HT-29 (cell line): ENCODE measurements at places on chromosomes 13 and 19.

GRCh38 chr19:53091413-53092254 lies 11.6 kb downstream of the ZNF160 start:
- no peak for DNase-seq

DNA sequence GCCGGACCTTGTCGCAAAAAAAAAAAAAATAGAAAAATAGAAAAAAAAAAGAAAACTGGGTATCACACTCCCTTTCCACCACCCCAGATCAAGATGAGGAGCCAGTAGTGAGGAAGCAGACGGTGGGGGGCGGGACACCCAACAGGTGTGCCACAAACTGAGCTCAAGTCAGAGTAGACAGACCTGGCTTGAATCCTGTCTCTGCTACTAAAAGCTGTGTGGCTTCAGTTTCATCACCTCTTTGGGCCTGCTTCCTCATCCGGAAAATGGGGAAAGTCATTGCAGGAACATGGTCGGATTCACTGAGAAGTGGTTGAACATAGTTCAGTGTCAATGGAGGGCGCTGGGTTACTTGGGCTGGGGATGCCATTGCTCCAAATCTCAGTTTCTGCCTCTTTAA lies 2.9 kb downstream of the HIF3A start:
- DNase-seq, result no peak

DNA sequence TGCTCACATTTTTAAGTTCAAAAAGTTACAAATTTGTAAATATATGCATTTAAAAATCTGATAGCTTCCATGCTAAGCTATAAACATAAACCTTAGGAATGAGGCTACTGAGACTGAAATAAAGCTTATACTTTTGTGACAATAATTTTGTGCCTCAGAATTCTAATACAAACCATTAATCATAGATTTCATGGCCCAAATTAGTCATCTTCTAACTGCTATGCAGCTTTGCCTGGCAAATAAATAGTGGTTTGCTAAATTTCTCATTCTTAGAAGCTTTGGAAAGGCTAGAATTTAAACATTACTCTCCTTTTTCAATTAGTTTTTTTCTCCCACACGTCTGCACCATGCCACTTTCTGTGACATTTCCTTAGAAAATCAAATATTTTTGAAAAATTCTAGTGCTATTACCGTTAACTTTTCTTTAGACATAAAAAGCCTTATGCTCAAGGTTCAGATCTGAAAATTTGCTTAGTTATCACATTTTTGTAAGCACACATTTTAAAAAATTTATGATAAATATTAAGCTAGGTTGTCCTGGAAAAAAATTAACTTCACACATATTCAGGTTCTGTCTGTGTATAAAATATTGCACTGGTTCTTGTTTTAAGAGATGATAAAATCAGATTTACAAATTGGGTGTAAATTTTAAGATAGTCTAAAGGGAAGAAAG lies 46.9 kb downstream of the FNDC3A start:
- no peak for DNase-seq

DNA sequence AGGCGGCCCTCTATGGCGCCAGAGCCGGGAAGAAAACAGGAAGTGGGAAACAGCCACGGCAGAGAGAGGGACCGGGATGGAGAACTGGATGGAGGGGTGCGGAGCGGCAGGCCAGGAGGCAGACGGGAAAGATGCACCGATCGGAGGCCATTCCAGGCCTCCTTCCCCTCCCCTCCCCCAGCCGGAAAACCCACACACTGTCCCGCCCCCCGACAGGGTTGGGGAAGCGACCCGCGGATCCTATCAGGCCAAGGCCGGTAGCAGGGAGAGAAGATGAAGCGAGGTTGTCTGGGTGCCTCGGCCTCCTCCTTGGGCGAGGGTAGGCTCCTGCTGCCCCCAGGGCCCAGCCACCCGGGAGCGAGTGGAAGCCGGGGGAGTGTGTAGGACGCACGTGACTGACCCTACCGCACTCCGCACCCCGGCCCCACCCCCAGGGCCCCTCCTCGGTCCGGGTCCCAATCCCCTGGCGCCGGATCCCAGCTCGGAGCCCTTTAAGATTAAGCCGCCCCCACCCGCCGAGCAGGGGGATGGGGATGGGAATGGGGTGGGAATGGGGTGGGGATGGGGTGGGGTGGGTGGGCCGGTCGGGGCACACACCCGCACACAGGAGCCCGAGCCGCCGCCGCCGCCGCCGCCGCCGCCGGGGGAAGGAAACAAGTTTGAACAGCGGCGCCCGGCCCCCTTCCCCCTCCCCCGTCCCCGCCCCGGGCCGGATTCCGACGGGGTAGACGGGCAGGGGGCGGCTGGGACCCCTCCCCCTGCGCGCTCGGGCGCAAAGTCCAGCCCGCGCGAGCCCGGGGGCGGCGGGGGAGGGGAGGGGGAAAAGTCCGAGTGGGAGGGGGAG lies 1.5 kb downstream of the ERF start:
- DNase-seq, result peak; percentile 74

GRCh38 chr13:48233889-48234488 lies 983 bp downstream of the ITM2B start:
- DNase-seq, result peak; percentile 73

- peak; percentile 92 for DNase-seq
These were observed 68.4 kb downstream of the SPATA13 start for GRCh38 chr13:24228852-24229458.

DNA sequence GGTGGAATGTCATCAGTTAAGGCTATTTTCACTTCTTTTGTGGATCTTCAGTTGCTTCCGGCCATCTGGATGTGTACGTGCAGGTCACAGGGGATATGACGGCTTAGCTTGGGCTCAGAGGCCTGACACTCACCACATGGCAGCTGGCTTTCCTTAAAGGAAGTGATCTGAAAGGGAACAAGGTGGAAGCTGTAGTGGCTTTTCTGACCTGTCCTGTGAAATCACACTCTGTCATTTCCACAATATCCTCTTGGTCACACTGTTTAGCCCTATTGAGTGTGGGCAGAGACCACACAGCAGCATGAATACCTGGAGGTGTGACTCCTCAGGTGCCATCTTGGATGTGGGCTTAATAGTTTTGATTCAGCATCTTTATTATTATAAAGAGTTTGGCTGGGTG lies 4.5 kb upstream of the BAX start:
- no peak for DNase-seq

DNA sequence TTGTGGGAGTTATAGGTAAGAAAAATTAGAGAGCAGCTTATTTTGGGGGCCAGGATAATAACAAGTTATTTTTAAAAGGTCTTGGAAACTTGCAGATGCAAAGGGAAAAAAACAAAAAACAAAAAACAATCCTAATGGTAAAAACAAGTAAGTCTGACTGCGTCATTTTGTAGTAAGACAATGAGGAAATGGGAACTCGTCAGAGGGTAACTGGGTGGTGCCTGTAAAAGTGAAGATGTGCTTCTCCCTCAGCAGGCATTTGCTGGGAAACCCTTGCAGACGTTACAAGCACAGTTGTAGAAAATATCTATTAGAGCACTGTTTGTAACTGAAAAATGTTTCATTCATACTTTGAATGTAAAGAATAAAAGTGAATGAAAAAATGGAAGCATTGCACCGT lies 2.2 kb upstream of the TNFSF13B start:
- DNase-seq, result no peak

GRCh38 chr19:3684054-3684816 lies 16.0 kb downstream of the PIP5K1C start:
- DNase-seq, result no peak
